ENCODE measurements at places on chromosomes 3 and 15. TPM values are rescaled to one million over a fixed set of nuclear protein-coding genes. Genes with fewer than 3 reads are reported as not detected.

GNAT1 gene
- total RNA-seq: 0.78 TPM

RETNLB gene
- total RNA-seq: not detected

C3orf70 gene
- total RNA-seq: 0.18 TPM

GRCh38 chr3:13549623-13550422, 898 bp downstream of the FBLN2 start:
- DNase-seq: no peak

DNA sequence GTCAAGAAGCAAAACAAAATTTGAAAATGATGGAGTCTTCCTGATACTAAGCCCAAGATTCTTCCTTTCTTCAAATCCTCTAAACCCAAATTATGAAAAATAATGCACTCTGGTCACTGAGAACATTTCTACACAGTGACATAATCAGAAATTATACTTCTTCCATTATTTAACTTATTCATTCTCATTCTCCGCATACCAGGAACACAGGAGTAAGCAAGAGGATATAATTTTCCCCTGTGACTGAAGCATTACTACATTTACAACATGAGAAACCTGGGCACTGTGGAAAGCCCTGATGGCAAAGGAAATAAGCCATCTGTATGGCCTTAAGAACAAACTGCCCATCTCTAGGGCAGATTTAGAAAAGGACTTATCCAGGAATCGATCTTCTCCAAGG, 47.0 kb downstream of the EXD1 start:
- DNase-seq: no peak

DNA sequence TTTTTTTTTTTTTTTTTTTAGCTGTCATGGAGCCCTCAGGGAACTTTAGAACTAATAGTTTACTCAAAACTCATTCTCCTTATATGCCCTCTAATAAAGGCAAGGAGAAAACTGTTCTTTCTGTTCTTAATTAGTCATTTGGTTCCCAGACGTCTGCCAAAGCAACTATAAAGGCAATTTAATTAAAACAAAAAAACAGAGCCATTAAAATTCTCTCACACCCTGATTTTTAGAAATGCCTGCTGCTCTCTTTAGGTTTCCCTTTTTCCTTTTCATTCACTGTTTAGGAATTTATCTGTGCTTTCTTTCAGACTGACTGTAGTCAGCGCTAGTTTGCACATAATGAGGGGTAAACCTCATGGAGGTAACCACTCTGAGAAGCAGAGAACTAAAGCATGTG, 463.6 kb upstream of the THRB start:
- no peak for DNase-seq

- peak; percentile 83 for DNase-seq
These were observed 104.2 kb upstream of the THRB start for GRCh38 chr3:24598695-24599470.

- no peak for DNase-seq
These were observed 12.5 kb upstream of the CSPG4 start for GRCh38 chr15:75725006-75725718.

DNA sequence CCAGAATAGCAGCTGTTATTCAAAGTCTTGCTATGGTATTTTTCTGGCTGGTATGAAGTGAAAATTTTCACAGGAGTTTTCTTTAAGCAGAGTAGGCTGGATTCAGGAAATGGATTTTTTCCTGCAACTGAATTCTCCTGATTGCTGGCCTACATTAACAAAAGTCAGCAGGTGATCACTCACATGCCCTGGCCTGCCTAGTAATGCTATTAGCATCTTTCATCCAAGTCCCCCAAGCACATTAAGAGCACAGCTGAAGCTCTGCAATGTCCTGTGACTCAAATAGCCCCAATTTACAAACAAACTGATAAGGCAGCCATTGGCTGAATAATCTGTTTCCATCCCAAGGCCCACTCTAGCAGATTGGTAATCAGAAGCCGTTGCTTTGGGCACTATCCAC, 688.3 kb upstream of the LMCD1 start:
- DNase-seq: peak; percentile 10

GRCh38 chr3:128942161-128942952, 51.5 kb downstream of the CFAP92 start:
- DNase-seq: no peak

GRCh38 chr3:111332488-111333080, 209.4 kb upstream of the CD96 start:
- DNase-seq: no peak
